ENCODE measurements at places on chromosomes 2 and 18.

DNA sequence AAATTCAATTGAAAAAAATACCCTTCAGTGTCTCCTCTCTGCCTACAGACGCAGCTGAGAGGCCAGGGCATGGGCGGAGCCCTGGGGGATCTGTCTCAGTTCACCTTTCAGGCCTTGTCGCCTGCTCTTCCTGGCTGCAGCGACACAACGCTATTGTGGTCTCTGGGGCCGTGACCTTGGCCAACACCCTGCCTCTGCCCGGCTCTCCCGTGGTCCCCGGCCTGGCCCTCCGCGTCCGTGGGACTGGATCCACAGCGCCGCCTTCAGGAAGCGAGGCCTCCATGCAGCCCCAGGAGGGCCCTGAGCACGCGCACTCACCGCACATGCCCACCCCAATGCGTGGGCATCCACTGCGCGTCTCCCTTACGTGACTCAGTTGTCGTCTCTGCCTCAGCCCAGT is 81.1 kb downstream of the MRPS9 start:
- no peak for DNase-seq

DNA sequence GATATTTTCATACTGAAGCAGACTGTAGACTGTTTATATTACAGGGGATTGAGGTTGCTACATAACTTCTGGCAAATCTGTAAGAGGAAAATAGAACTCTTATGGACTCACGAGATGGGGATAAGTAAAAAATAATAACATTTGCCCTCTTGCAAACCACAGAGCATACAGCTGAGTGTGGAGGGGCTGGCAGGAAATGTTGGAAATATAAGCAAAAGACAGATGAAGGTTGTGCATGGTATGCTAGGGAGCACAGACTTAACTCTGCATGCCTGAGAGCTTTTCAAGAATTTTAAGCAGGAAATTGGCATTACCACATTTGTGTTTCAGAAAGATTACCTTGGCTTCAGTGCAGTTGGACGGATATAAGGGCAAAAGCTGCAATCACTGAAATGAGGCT is 411.1 kb downstream of the RAD51AP2 start:
- no peak for DNase-seq

DNA sequence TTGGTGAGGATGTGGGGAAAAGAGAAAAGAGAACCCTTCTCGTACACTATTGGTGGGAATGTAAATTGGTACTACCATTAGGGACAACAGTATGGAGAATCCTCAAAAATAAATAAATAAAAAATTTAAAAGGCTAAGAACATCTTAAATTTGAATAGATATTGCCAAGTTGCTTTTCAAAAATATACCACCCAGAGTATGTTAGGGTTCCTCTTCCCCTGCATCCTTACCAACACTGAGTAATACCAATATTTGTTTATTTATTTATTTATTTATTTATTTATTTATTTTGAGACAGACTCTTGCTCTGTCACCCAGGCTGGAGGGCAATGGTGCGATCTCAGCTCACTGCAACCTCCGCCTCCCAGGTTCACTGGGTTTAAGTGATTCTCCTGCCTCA is 5.5 kb upstream of the NRBP1 start:
- DNase-seq = no peak

- no peak for DNase-seq
These were observed 410.6 kb upstream of the FIGN start for GRCh38 chr2:164146441-164146840.

DNA sequence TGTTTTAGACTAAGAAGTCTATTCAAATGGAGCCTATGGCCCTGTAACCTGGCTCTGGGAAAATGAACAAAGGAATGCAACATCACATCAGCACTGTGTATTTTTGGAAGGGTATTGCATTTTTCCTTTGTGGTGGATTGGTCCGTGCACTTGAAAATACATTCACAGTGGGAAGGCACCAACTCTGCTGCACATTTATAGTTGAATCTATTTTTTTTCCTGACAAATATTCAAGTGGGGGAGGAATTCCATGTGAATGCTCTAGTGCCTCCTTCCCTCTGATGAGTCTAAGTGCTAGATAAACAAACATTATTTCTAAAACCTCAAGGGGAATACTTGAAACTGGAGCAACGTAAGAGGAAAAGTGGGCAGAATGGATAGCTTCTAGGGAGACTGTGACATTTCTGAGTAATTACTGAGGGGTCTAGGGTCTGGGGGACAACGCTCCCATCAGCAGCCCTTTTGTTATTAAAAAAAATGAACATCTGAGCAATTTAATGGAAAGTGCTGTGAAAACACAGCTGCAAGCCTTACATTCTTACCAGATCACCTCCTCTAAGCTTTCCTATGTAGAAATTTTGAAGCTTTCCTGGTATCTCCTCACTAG is 208.2 kb downstream of the SLC8A1 start:
- no peak for DNase-seq

GRCh38 chr18:62998443-62998842 is 283.1 kb downstream of the PHLPP1 start:
- DNase-seq = no peak

DNA sequence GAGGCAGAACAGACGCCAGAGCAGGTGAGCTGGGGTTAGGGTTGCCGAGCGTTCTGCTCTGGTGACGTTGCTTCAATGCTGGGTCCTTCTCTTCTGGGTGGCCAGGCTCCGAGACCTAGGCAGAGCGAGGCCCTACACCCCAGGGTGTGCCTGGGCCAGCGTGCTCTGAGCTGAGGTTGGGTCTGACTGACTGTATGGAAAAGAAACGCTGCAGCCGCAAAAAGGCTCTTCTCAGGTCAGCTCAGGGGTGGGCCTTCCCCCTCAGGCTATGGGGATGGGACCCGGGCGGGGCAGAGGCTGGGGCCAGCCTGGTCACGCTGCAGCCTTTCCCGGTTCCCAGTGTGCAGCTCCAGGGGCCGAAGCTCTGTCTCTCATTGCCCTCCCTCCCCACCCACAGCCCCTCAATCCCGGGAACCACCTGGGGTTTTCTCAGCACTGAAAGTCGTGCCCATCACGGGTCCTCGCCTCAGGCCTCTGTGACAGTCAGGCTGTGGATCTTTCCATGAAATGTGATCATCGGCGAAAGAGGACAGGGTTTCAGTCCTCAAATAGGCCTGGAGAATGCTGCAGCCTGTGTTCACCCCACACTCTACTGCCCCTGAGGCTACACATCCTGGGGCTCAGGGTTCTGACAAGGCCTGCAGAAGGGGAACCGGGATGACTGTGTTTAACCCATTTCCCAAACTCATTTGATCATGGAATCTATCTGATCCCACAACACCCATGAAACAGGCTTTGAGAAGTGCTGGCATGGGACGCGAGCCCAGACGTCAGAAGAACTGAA is 19.4 kb downstream of the CYP26B1 start:
- DNase-seq = no peak

- no peak for DNase-seq
These were observed 19.8 kb downstream of the HPCAL1 start for GRCh38 chr2:10322481-10322880.

DNA sequence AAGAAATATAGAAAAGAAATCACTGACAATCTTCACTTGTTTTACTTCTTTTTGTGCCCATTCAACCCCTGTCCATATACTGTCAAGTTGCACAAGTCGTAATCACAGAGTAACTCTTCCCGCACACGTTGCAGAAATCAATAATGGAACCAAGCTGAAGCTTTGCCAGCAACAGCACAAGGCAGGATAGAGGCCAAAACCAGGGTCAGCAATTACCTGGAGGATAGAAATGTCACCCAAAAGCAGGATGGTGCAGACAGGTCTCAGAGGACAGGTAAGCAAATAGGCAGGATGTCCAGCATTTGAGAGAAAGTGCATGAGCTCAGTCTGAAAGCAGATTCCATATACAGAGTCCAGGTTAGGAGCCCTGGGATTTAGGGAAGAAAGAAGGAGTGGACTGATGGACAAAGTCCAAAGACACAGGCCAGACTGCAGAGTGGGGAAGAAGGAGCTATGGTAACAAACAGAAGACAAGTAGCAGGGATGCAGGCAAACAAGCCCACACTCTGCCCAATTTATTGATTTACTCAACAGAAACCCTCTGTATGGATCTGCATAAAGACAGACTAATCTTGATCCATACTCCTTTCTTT is 52.7 kb downstream of the PID1 start:
- DNase-seq = no peak

DNA sequence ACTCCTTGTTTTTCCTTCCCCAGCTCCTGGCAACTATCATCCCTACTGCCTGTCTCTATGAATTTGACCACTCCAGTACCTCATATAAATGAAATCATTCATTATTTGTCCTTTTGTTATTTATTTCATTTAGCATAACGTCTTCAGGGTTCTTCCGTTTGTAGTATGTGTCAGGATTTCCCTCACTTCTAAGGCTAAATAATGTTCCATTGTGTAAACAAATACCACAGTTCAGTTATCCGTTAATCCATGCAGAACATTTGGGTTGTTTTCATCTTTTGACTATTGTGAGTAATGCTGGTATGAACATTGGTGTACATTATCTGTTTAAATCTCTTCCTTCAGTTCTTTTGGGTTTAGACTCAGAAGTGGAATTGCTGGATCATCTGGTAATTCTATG is 18.8 kb downstream of the DYNC2LI1 start:
- no peak for DNase-seq

- no peak for DNase-seq
These were observed 11.6 kb downstream of the GLI2 start for GRCh38 chr2:120747281-120747680.

DNA sequence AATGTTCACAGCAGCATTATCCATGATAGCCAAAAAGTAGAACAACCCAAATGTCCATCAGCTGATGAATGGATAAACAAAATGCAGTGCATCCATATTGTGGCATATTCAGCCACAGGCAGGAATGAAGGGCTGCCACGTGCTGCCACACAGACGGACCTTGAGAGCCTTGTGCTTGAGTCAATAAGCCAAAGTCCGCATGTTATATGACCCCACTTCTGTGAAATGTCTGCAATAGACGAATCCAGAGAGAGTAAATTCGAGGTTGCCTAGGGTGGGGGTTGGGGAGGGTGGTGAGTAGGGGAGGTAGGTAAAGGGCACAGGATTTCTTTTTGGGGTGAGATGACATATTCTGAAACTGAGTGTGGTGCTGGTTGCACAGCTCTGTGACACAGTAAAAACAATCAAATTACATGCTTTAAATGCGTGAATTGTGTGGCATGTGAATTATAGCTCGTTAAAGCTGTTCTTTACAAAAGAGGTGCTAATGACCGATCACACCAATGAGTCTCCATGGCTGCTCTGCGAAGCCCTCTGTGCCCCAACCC is 38.9 kb upstream of the LDLRAD4 start:
- no peak for DNase-seq

DNA sequence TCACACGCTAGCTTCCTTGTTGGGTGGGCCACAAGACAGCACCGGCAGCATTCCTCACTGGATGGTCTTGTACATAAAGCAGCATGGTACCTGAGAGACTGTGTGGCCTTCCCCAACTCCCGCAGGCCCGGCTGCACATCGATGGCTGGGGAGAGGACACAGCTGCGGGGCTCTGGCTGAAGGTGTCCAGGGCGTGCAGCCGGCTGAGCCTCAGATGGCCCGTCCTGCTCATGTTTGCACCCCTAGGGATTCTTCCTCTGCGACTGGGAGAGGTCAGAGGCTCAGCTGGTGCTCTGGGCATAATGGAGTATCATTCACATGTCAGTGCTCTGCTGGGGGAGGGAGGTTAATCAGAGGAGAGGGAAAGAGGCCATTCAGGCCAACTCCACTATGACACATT is 207.9 kb downstream of the SEPTIN10 start:
- no peak for DNase-seq

- DNase-seq = no peak
These were observed 107.4 kb downstream of the NOL4 start for GRCh38 chr18:34117319-34117718.

GRCh38 chr2:31259075-31259474 is 25.1 kb downstream of the EHD3 start:
- DNase-seq = no peak

- DNase-seq = no peak
These were observed 35.8 kb upstream of the FIGN start for GRCh38 chr2:163771596-163771995.

- DNase-seq = peak; percentile 88
These were observed 143.4 kb downstream of the UBE2E3 start for GRCh38 chr2:181123798-181124231.

DNA sequence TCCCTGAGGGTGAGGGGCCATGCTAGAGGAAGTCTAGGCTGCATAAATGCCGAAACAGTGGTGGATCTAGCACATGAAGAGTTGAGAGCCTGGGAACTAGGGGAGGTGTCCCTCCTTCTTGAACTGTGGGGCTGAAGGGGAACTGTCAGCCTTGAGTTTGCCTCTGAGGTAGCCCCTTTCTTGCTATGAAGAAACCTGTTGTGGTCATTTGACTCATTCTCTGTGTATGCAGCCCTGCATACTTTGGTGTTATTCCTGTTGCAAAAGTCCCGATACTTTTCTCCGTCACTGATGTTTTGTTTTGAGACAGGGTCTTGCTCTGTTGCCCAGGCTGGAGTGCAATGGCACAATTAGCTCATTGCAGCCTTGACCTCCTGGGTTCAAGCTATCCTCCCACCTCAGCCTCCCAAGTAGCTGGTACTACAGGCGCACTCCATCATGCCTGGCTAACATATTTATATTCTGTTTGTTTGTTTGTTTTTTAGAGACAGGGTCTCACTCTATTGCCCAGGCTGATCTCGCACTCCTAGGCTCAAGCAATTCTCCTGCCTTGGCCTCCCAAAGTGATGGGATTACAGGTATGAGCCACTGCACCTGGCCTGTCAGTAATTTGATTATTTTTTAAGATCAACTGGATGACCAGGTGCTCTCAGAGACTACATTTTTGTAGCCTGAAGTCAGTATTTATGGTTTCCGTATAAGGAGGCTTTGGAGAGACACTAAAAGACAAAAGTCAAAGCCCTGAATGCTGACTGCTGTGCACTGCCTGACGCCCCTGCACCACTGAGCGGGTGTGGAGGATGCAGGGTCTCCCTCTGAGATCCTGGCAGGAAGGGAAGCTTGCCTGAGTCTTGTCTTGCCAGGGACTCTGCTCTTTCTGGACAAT is 126.0 kb upstream of the MSH6 start:
- no peak for DNase-seq

GRCh38 chr2:133849341-133849740 is 281.1 kb upstream of the NCKAP5 start:
- no peak for DNase-seq

DNA sequence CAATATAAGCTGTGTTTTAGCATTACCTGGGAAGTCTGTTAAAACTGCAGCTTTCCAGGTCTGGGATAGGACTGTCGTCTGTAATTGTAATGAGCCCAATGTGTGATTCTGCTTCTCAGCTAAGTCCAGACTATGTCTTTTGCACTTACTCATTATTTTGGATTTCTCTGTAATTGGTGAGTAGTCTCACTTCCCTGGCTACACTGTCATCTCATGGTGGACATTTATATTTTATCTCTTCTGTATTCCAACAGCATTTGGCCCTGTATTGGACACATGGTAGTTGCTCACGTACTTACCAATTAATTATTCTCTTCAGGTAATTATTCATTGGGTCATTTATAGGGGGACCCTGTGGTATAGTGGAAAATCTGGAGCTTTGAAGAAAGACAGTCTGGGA is 28.0 kb downstream of the LHCGR start:
- DNase-seq = no peak

- no peak for DNase-seq
These were observed 9.6 kb downstream of the PTGR3 start for GRCh38 chr18:75199327-75199726.
